ENCODE measurements at places on chromosomes 6 and 20.

DNA sequence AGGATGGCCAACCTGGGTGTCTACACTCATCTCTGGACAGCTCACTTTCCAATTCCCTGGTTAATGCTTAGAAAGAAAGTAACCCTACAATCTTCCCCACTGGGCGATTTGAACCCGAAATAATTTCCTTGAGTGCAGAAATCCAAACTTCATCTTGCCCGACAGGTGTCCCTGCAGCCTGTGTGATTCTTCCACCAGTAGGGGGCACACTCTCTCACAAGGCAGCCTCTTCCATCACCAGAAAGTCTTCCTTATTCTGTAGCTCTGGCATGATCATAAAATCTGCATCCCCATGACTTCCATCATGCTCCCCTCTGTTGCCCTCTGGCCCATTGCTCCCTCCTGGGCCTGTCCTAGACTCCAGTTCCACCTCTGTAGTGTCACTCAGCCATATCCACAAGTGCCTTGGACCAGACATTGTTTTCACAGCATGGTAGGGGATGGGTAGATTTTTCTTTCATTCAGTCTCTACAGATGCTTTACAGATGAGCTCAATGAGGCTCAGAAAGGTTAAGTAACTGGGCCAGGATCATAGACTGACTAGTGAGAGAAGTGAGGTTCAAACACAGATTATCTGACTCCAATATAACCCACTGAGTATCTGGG lies 170.4 kb upstream of the SPTLC3 start:
- DNase-seq = no peak

- DNase-seq = no peak
These were observed 5.6 kb upstream of the BLOC1S5 start for GRCh38 chr6:8069631-8070284.

GRCh38 chr6:100753421-100753820 lies 127.7 kb downstream of the ASCC3 start:
- no peak for DNase-seq

GRCh38 chr6:44535967-44536366 lies 148.5 kb downstream of the CDC5L start:
- DNase-seq = no peak

DNA sequence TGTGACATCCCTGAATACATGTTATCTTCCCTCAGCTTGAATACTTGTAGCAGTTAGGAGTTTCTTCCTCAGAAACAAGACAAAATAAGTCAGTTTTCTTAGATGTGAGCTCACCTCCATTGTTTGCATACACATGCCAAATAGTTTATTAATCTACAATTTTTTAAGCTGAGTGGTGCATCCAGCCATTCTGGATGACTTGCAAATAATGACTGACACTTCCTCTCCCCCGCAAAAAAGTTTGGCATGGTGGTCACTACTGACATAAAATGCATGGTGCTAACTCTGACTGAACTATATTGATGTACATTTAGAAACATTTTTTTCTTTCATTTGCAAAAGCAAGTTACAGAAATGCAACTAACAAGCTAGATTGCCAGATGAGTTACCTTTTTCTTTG lies 55.5 kb downstream of the CYB5R4 start:
- DNase-seq = no peak

DNA sequence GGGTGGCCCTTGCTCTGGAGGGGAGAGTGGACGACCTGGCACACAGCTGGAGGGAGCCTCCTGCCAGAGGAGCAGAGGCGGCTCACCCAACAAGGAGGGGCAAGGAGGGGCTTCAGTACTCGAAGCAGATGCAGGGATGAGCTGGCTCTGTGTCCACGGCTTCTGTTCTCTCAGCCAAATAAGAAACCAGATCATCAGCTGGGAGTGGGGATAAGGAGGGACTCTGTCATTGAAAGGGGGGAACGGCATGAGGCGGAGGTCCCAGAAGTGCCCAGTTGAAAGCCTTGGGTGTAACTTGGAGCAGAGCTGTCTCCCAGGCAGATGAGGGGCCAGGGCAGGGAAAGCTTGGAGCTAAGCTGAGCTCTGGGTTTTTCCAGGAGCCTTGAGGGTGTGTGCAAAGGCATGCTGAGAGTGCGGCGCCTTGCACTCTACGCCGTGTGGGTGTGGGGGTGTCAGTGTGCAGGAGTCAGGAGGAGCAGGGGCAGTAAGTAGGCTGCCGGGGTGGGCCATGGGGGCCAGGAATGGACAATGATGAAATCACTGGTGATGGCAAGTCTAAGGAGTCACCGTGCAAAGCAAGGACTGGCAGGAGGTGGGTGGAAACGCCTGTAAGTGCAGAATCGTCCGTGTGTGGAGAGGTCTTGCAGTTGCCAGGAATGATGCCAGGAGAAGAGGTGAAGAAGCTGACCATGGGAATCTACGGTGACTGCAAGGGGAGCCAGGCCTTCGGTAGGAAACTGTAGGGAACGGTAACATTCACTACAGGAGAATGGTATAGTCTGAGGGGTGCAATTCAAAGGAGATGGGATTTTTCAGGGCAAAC lies 85.4 kb upstream of the FOXQ1 start:
- DNase-seq = no peak

DNA sequence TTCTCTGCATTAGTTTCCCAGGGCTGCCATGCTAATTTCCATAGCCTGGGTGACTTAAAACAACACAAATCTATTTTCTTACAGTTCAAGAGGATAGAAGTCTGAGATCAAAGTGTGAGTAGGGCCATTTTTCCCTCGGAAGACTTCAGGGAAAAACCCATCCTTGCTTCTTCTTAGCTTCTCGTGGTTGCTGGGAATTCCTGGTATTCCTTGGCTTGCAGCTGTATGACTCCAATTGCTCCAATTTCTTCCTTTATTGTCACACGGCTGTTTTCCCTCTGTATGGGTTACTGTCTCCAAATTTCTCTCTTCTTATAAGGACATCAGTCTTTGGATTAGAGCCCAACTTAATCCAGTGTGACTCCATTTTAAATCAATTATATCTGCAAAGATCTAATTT lies 128.4 kb upstream of the JAG1 start:
- DNase-seq = no peak

DNA sequence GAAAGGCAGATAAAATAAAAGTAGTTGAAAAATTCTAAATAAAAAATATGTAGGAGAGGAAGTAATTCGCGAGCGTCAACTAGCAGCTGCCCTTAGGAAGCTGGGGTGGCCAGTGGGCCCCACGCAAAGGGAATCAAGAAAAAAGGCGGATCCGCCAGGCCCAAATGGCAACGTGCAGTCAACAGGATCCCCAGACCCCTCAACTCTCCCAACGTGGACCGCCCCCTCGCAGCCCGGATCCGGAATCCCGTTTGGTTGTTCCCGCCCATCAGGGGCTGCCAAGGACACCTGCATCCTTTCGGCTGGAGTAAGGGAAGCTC lies 296 bp downstream of the DZANK1 start:
- DNase-seq = peak; percentile 60

DNA sequence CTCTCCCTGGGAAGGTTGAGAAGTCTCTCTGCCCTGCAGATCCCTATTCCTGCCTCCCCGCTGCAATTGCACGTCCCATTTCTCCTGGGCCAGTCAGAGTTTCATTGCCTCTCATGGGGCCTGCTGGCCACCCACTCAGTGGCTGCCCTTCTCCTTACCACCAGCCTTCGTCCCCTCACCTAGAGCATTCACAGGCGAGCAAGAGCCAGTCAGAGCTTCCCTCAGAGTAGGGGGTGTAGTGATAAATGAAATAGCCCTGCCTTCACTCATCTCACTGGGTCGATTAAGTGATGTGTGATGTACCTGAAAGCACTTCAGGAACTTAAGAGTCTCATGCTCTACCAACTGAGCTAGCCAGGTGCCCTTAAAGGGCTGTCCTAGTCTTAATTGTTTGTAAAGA lies 52.0 kb upstream of the FANCE start:
- DNase-seq = no peak

GRCh38 chr6:46407776-46408530 lies 83.3 kb downstream of the RCAN2 start:
- DNase-seq = no peak

DNA sequence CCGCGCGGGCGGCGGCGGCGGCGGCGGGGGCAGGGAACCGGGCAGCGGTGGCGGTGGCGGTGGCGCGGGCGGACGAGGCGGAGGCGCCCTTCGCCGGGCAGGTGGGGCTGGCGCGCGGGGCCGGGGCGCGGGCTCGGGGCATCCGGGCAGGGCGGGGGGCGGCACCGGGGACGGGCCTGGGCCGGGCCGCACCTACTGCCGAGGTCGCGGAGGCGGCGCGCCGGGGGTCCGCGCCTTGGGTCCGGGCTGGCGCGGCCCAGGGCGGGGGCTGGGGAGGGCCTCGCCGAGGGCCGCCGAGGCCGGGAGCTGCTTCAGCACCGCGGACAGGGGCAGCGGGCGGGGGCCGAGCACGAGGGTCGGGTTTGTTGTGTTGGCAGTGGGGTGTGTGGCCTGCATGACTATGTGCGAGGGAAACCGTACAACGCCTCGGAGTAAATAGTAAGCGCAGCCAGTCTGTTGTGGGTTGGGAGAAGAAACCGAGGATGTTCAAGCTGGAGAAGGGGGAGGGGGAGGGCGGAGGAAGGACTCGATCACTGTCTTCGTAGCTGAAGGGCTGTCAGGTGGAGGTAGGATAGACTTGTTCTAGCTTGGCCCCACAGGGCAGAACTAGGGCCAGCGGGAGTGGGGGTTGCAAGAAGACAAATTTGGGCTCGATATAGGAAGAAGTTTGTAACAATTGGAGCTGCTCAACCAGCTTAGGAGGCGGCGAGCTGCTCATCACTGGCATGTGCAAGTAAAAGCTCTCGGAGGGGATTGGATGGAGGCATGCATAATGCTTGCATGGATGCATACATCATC lies 593 bp downstream of the MMP24 start:
- peak; percentile 40 for DNase-seq

DNA sequence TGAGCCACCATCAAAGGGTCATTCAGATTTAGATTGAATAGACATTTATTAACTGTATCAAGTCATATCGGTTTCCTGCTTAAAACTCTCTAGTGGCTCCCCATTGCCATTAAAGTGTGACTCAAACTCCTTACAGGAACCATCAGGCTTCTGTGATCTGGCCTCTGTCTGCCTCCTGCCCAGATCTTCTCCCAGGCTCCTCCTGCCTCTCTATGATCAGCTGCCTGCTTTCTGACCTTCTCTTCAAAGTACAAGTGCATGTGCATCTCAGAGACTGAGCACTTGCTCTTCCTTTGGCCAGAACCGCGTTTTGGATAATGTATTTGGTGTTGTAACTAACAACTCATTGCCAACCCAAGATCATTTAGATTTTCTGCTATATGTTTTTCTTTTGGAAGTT lies 52.7 kb downstream of the IL20RA start:
- no peak for DNase-seq

DNA sequence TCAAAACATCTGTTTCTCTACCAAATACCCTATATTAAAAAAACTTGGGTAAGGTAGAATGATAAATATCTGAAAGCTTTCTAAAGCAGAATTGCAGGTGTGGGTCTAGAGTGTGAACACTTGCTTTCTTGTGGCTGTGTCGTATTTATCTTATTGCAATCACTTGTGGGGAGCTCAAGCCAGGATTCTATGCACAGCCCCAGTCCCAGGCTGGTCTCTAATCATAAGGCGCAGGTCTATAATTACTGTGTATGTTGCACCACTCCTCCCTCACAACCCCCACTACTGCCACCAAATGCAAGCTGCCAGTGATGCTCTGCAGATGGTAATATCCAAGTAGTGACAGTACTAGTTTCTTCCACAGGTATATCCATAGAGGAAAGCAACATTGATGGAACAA lies 2.2 kb upstream of the E2F3 start:
- no peak for DNase-seq

- no peak for DNase-seq
These were observed 164.8 kb upstream of the DTNBP1 start for GRCh38 chr6:15827496-15828255.

GRCh38 chr20:31914170-31914569 lies 37.7 kb downstream of the PDRG1 start:
- no peak for DNase-seq

- no peak for DNase-seq
These were observed 7.7 kb upstream of the BACH2 start for GRCh38 chr6:90304308-90304707.

DNA sequence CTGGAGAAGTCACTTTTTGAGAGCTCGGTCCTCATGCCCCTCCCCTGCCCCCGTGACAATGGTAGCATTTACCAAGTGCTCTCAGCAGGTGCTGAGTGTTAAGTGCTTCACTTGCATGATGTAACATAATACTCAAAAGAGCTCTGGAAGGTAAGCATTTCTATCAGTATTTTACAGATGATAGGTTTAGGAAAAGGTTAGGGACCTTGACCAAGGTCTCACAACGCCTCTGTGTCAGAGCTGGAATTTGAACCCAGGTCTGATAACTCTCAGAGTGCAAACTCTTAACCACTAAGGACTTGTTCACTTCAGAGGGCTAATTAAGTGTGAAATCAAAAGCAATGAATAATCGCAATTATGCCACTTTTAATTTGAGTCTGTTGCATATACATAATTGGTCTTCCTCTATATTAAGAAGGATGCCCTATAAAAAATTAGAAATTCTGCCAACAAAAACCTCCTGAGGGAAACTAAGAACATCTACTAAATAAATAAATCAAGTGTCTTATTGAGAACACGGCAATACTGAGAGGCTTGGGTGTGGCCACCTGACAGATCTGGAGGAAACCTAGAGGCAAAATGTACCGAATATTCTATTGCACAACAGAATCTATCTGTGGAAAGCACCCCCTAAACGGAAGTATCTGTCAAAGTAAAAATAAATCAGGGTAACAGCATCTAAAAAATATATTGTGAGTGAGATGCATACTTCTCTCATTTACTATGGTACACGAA lies 109.8 kb downstream of the BACH2 start:
- DNase-seq = no peak

DNA sequence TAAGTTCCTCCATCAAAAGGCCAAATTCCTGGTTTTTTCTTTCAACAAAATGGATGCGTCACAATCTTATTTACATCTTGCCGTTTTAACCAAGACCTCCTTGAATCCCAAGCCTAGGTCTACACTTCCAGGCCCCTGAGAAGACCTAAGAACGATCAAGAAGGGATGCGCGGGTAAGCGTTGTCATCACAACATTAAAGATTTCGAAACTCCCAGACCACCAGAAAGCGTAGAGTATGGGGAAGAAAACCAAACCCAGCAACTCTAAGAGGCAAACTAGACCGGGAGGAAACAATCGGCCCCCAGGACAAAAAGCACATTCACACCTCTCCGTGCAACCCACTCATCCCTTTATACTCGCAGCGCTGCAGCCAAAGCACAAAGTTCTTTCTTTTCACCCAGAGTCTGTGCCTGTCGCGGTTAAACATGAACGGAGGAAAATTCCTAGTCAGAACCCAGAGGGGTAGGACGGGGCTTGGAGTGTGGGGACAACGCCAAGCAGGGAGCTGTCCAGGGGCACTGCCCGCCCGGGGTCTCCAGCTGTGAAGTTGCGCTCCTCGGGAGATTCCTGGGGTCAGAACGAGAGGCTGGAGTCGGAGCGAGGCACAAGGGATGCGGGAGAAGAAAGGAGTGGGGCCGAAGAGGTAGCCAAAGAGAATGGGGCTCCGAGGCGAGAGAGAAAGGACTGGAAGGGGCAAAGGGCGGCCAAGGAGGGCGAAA lies 725 bp downstream of the OSER1 start:
- DNase-seq = no peak

DNA sequence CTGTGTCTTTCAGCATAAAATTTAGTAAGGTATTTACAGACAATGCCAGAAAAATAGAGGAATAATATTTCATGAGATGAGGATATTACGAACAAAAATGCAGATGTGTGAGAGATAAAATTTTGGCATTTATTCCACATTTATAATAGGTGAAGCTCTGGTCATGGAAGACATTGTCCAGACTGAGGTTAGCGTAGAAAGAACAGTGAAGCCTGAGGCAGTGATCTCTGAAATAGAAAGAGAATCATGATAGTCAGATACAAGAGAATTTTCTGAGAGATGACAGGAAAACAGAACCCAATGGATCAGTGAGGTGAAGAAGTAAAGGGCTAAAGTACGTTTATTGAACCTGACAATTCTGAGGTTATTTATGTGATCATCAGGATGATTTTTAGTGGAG lies 1155.9 kb upstream of the GJE1 start:
- no peak for DNase-seq
